Activated T-helper 1 cell treated with anti-CD3 and anti-CD28 coated beads, Interleukin-2, amount 50 U/mL, for 16 hours (primary cell): ENCODE measurements at places on chromosomes 7 and 10.

GRCh38 chr7:3028071-3028757, 15.5 kb downstream of the CARD11 start:
- DNase-seq: no peak

GRCh38 chr7:16594676-16595075, 50.9 kb downstream of the ANKMY2 start:
- no peak for DNase-seq

DNA sequence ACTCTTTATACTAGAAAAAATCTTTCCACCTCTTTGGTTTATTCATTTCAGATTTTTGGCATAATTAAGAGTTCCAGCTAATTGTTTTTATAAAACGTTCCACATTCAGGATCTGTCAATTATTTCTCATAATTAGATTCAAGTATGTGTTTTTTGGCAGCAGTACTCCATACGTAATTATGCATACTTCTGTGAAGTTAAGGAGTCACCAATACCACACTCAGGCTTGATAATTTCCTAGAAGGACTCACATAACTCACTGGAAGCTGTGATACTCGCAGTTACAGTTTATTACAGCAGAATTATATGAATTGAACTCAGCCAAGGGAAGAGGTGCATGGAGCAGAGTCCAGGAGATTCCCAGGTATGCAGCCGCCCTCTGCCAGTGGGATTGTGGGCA, 290.5 kb upstream of the AKR1E2 start:
- DNase-seq: no peak

DNA sequence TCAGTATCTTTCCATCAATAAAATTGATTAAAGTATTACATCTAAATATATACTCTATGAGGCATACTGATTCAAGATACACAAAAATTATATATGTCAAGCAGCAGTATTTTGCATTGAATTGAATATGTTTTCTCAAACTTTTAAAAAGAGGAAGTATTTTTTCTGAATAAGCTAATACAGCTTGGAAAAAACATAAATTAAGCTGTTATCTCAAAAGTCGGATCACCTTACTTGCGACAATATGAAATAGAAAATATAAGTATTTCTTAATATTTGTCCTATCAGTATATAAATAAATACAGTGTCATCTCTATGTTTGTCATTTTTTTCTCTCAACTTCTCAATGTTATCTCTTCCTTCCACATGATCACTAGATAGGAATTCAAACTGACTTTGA, 139.3 kb downstream of the MBL2 start:
- no peak for DNase-seq

- DNase-seq: no peak
These were observed 31.9 kb downstream of the DUSP5 start for GRCh38 chr10:110529596-110530011.

DNA sequence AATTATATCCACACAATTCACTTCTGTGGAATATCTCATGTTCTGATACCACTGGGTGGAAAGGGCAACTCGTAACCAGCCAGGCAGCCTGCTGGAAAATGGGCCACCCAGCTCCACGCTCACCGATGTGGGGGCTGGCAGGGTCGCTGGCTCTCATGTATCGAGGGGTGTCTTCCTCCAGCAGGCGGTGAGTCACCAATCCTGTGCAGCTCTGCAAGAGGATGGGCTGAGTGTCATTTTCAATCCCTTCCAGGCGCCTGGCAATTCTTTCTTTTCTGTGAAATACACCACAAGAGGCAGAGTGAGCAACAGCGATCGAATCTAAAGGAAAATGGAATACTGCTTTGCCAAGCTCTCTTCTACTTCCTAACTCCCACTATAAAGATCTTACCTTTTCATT, 80.1 kb downstream of the SVIL start:
- no peak for DNase-seq

- DNase-seq: no peak
These were observed 393.7 kb upstream of the MBL2 start for GRCh38 chr10:53166325-53166724.

DNA sequence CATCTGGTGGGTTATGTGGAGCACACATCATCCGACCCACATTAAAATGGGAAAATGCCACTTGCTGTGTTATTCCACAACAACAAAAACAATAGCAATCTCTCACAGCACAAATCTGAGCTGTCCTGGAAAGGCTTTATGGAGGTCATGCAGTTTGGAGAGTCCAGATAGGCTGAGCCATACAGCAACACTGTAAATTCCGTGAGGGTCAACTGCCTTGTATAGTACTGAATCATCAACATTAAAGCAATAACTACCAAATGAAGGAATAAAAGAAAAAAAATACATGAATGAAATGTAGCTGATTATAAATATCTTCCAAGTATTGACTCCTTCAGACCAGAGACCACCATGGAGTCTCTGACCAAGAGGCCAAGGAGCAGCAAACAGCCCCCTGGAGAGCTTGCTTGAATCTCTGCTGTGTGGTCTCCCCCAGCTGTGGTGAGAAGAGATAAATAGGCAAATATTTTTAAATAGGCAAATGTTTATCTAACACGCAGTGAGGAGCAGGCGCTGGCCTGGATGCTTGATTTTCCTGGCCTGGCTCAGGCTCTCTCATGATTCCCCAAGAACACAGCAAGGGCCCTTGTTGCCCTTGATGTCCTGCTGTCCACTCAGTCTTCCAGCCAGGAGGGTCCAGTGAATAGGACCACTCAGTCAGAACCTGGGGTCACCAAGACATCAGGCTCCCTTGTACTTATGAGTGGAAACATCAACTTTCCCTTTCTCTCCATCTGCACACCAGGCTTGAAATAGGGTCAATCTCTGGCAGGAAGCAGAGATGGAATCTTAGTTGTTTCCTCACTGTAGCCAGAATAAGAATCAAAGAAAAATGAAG, 1021.3 kb downstream of the XPNPEP1 start:
- no peak for DNase-seq

GRCh38 chr7:70415179-70415972, 716.6 kb upstream of the GALNT17 start:
- DNase-seq: no peak

- DNase-seq: no peak
These were observed 121.9 kb upstream of the AUTS2 start for GRCh38 chr7:69476416-69476815.

DNA sequence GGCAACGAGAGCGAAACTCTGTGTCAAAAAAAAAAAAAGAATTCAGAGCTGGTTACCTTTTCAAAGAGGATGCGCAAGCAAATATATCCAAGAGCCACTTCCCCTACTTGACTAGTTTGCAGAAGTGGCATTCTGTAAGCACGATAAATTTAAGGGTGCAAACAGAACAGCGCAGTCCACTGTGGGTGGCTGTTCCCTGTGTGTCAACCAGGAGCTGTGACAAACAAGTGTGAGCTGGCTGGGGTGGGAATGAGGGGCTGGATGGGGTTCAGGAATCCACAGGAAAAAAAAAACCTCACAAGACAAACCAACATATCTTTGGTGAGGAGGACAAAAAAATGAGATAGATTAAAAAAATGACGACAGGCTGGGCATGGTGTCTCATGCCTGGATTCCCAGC, 15.9 kb downstream of the GUSB start:
- DNase-seq: no peak

DNA sequence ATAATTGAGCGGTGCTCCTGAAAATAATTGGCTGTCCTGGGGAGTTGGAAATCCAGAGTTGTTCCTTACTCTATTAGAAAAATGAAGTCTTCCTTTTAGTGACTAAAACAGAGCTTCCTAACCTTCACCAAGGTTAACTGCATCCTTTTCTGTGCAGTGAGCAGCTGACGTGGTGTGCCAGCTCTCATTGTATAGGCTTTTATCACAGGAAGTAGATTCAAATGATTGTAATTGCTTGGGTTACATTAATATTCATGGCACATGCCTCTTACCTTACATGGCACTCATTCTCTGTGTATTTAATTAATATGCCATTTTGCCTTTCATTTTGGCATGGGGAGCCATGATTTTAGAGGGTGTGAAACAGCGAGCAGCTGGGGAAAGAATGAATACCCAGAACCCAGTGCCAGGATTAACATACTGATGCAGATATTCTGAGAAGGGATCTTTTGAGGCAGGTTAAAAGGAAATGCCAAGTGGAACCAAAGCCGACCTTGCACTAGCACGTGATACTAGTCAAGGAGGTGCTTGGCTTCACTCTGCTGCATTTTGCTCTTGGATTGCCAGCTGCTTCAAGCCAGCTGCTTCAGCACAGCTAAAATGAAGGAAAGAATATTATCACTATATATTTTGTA, 115.3 kb downstream of the ST7 start:
- DNase-seq: no peak

DNA sequence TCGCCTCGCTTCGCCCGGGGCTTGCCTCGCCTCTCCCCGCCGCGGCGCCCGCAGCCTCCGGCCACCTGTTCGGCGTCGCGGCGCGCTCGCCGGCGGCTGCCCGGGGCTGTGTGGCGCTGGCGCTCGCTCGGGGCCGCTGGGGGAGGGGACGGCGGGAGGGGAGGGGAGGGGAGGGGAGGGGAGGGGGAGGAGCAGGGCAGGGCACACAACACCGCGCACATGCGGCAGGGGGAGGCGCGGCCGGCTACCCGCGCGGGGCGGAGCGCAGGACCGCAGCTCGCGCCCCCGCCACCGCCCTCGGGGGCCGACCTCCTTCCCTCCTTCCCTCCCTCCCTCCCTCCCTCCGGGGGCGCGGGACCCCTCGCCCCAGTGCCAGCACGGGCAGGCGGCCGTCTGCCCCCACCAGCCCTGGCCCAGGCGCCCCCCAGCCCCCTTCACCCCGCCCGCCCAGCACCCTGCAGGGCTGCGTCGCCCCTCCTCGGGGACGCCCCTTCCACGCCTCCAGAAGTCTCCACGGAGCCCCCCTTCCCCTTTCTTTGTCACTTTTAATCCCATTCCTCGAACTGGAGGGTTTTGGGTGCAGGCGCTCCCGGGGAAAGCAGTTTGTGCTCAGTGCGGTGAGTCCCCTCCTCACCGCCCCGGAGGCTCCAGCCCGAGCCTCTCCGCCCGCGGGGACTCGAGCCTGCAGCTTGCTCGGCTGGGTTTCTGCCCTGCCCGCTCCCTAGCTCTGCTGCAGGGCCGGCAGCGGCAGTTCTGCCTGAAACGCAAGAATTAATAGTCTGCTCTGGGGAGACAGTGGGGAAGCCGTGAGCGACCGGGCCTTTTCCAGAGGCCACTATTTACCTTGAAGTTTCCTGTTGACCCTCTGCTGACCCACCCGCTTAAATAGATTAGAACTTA, at the start of gene PARD3:
TSS of gene PARD3 (minus strand) at position 112 of the 900 bp plus-strand sequence. CDS start 301 bp downstream, outside the sequence.
- DNase-seq: no peak

- no peak for DNase-seq
These were observed 169.7 kb downstream of the NRF1 start for GRCh38 chr7:129780974-129781927.

DNA sequence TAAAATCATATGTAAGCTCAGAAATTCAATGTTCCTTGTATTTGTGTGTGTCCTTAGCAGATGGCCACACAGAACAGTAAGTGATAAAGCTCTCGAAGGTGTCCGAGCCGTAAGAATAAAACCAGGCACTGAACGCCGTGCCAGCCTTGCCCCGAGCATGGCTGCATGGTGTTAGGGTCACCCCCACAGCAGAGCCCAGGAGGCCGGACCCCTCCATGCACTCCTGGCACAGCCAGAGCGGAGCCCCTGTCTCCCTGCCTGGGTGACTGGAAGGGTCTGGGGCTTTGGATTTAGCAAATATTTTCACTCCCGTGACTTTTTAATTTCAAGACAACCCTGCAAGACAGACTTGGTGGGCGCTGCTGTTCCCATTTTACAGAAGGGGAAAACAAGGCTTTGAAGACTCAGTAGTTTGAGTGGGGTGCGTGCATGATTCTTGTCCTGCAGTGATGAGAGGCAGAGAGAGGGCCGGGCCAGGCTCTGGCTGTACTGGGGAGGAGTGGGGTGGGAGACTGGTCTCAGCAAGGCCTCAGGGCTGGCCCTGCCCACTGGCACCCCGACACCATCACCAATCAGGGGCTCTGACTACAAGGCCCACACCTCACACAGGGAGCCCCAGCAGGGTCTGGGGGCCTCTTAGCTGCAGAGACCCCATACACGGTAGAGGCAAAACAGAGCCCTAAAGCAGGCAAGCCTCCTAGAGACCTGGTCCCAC, 39.4 kb downstream of the VIPR2 start:
- DNase-seq: no peak

GRCh38 chr10:62062752-62063512, 161.4 kb downstream of the ARID5B start:
- DNase-seq: no peak

- DNase-seq: no peak
These were observed 61.0 kb upstream of the PAPSS2 start for GRCh38 chr10:87598700-87599099.

DNA sequence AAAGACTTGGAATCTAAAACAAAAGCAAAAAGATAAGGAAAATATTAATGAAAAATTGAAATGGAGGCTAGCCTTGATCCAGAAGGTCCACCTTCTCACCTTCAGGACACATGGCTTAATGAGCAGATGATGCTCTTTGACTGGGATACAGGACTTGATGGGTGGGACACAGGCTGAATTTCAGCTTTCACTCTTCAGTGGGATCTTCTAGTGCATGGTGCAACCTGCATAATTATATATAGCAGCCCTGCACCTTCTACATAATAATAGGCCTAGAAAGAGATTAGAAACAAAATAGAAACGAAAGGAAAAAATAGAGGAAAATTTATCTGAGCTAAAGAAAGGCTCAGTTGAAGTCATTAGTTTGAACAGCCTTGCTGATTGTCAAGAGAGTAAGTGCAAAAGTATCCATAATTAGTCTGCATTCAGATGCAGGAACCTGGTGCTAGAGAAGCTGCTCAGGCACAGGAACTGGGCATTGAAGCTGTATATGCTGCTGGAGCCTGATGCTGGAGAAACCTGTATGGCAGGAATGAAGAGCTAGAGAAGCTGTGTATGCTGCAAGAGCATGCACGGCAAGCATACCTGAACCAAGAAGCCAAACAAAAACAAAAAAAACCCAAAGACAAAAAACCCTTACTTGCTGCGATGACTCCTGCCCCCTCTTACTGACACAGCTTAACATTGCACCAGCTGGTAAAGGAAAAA, 19.4 kb downstream of the MKLN1 start:
- no peak for DNase-seq

GRCh38 chr7:67435894-67436535, 439.4 kb downstream of the TYW1 start:
- no peak for DNase-seq
